AG10803 (cell line): ENCODE measurements at places on chromosomes 13 and 19.
A peak's percentile ranks its signal among the peaks of the same experiment; 100 is the strongest.

DNA sequence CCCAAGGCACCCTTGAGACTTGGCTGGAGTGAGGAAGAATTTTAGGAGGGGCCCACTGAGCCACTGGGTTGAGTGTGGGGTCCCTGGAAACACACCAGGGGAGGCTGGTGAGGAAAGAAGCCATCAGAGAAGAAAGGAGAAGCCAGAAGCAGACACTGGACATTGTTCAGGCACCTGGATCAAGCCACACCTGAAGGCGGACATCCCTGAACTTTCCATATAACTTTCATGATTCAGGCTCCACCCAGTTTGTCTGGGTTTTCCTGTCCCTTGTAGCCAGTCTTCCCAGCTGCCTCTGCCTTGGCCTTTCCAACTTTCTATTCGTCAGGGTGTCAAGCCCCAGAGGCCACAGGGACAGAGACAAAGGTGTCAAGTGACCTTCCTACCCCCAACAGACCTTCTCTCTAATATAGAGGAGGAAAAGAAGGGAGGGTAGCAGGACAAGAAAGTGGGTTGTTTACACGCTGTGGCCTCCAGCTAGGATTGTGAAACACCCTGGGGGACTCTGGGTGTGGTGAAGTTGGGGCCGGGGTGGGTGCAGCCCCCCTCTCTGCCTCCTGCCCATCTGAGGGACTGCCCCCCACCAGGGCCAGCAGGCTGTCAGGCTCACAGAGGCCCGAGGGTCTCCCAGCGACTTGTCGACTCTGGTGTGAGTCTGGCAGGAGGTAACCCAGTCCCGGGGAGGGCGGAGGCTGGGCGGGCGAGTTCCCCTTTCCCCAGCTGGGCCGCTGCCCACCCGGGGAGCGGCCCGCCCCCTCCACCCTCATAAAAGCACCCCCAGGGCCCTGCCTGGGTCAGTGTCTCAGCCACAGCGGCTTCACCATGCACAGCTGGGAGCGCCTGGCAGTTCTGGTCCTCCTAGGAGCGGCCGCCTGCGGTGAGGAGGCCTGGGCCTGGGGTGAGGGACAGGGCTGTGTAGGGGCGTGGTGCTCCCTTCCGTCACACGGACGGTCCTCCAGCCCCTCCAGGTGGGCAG is at the start of gene CFD:
CFD (plus strand) TSS at position 797 of the 976 bp plus-strand sequence; CDS start at position 823, 26 bp downstream.
- DNase-seq, result no peak

DNA sequence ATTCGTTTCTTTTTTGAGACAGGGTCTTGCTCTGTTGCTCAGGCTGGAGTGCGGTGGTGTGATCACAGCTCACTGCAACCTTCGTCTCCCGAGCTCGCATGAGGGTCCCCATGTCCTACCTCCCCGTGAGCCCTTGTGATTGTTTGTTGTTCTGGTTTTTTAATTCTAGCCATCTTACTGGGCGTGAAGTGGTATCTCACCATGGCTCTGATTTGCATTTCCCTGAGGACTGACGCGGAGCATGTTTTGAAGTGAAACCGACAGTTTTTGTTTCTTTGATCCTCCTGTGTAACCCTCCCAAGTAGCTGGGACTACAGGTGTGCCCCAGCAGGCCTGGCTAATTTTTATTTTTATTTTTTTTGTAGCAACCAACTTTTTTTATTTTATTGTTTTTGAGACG is 21.7 kb downstream of the GNG7 start:
- DNase-seq, result no peak

DNA sequence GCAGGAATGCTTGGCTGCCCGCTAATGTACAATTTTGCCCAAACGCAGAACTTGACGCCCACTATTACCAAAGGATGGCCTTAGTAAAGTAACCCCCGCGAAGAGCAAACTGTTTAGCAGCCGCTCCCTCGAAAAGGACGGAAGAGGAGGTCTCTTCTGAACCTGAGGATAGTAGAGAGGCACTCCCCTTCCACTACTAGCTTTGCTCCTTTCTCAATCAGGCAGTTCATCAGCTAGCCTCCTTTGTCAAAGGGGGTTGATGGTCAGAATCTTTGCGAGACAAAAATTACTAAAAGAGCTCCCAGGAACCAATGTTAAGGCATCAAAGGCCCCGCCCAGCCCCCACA is 534 bp downstream of the CAB39L start:
- DNase-seq, result peak; percentile 34

DNA sequence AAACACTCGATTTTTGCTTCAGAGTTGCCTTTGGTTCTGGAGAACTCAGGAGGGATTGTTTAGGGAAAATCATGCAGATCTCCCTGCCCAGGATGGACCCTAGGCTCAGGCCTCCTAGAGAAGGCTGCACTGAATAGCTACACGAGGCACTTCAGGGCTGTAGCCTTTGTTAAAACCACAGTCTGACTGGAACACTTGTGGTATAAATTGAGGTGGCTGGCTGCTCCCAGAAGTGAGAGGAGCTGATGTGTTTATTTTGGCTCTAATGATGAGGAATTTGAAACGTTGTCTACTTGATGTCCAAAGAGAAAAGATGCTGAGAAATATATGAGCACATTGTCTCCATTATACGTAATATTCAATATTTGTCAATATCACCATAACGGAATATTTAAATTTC is 762.1 kb upstream of the ARGLU1 start:
- no peak for DNase-seq

GRCh38 chr13:27569405-27569804 is 50.9 kb downstream of the LNX2 start:
- no peak for DNase-seq

GRCh38 chr13:61954092-61954491 is 538.4 kb upstream of the PCDH20 start:
- DNase-seq, result no peak

DNA sequence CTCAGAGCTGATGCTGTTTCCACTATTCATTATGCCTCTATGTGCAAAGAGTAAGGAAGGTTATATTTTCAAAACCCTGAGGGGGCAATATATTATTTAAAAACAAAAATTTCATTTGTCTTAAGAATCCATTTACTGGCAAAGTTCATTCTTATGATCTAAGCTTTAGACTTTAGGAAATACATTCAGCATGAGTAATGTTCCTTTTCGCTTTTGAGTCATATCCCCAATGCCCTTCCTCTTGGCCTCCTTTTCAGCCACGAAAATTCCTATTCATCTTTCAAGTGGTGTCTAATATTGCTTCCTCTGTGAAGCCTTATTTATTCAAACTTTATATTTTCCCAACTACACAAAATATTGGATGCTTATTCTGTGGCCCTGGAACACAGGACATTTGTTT is 1317.0 kb downstream of the PCDH9 start:
- DNase-seq, result peak; percentile 79

DNA sequence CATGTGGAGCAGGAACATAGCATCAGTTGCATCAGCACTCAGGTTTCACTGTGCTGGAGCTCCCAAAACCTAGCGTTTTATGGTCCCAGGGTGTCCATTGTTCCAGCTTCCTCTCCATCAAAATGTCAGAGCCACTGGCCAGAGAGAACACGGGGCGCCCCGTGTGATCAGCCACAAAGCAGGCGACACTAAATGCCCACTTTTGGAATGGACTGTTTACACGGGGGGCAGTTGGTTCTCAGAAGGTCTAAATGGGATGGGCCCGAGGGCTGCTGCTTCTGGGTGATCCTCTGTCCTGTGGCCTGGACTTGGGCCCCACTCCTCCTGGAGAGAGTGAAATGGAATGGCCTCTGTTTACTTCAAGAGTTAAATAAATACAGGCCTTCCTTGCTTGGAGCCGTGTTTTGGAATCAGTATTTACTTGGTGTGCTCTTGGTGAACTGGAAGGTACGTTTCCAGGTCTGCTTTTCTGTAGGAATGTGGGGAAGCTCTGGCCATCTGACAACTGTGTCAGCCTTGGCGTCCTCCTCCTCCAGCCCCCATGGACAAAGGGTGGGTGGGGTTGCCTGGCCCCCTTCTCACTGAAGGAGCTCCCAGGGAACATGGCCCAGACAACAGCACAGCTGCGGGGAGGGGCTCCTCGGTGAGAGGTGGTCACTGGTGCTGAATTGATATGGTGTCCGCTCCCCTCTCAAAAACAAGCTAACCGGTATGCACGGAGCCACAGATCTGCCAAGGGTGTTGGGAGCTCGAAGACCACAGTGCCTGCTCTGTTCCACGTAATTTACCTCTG is 16.1 kb upstream of the MCF2L start:
- no peak for DNase-seq

- no peak for DNase-seq
Measured at GRCh38 chr19:41925208-41926003, 2.8 kb downstream of the ERFL start.

DNA sequence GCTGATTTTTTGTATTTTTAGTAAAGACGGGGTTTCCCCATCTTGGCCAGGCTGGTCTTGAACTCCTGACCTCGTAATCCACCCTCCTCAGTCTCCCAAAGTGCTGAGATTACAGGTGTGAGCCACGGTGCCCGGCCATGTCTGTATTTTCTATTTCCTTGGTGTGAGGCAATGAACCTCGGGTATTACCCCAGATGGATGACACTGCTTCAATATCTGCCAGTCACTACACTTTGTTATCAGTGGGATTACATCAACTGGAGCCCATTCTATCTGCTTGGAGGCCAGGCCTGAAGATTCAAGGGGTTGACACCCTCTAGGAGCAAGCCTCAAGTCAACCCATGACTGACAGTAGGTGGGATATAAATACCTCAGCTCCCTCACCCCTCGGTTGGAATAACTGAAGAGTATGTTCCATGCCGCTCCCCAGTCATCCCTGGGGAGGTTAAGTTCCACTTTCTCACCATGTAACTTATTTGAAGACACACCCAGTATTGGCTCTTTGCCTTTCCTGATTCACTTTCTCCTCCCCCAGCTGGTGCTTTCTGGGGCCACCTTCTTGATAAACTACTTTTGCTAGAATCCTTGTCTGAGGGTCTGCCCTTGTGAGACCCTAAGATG is 992 bp upstream of the ADGRE1 start:
- DNase-seq, result no peak

DNA sequence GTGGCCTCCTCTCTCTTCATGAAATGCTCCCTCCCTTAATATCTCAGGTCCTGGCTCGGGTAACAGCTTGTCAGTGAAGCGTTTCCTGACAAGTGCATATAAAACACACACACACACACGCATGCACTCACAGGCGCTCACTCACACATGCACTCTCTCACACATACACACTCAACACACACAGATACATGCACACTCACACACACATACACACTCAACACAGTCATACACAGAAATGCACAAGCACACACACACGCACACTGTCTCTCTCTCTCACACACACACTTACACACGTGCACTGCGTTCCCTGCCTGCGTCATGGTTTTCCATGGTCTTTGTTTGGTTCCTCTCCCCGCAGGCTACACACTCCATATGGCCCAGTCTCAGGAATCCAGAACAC is 344.1 kb downstream of the UQCRFS1 start:
- DNase-seq, result no peak

DNA sequence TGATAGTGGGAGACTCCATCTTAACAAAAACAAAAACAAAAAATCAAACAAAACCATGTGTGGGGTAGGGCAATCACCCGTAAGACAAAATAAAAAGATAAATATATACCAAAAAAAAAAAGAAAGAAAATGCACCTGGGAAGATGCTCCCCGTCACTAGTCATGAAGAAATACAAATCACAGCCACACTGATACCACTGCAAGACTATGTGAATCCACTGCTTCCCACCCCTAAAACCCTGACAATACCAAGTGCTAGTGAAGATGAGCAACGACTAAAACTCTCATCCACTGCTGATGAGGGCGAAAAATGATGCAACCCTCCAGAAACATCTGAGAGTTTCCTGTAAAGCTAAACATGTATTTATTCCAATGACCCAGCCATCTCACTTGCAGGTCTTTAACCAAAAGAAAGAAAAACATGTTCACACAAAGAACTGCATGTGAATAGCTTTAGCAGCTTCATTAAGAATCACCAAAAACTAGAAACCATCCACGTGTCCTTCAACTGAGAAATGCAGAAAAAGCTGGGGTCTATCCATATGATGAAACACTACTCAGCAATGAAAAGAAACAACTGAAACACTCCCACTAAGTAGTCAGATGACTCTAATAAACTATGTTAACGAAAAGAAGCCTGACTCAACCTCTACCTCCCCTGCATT is 31.7 kb downstream of the BRD4 start:
- peak; percentile 94 for DNase-seq
